ENCODE measurements at places on chromosomes 4 and X.

DNA sequence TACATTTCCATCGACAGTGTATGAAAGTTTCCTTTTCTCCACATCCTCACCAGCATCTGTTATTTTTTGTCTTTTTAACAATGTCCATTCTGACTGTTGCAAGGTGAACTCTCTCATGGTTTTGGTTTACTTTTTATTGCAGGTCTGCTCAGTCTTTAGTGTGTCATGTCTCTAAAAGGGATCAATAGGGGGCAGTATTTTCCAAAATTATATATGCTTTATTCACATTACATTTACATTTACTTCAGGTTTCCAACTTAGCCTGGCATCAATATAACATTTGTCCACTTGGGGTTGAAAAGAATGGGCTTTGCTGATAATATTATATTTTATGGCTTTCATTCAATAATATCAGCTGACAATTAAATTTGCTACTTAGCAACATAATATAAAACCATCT, 265.0 kb upstream of the SLITRK2 start:
- no peak for DNase-seq

DNA sequence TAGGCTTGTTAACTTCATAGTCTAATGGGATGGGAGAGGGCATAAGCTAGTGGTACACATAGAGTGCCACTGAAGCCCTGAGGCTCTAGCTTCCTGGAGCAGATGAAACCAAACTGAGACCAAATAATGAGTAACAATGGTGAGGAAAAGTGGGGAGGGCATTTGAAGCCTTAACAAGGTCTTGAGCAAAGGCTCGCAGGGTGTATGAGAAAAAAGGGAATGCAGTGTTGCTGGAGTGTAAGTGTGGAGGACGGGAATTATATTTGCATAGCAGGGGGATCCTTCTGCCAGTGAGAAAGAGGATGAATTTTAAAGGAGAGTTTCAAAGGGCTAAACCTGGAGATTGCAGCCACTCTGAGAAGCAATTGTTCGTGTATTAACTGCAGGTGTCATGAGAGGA, 263.1 kb downstream of the ANK2 start:
- DNase-seq = no peak

- DNase-seq = no peak
Measured at GRCh38 chrX:40622479-40623138, 619 bp upstream of the MPC1L start.

DNA sequence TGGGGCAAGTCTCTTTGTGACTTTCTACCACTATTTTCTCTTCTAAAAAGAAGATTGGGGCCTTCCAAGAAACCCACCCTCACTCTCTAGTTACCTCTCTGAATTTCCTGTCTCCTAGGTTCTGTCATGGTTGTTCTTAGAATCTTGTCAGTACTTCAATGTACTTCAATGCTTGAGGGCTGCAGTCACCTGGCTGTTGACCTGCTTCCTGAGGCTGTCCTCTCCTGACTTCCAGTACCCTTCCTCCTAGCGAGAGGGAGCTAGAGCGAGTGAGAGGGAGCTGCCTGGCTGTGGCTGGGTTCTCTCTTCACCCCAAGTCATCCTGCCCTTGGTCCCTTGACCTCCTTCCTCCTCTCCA, 17.7 kb downstream of the CD99L2 start:
- no peak for DNase-seq

Measured in GM19239 (cell line).